ENCODE measurements at places on chromosomes 3 and 15.

DNA sequence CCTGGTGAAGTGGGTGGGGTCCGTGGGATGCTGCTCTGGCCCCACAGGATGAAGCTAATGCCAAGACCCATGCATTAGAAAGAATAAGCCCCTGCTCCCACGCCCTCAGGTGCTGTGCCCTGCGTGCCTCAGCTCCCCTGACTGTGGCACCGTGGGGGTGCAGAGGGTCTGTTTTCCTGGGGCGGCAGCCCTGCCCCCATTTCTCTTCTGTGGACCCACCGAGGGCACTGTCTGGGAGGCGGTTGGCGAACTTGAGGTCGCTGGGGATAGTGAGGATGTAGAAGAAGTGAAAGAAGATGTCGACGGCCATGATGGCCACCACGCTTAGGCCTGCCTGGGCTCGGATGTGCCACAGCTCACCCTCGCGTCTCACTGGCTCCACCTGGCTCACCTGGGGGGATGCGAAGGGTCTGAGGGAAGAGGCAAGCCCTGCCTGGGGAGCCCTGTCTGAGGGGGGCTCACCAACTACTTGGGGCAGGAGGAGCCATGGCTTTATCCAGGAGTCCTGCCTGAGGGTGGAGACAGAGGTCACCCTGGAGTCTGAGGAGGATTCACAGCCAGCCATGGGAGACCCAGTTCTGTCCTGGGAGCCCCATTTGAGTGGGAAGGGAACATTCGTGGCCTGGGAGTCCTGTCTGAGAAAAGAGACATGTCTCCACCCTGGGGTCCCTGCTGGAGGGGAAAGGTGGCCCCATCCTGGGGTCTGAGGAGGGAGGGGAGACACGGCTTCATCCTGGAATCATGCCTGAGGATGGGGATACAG, 5.1 kb downstream of the HHATL start:
- DNase-seq, result no peak

DNA sequence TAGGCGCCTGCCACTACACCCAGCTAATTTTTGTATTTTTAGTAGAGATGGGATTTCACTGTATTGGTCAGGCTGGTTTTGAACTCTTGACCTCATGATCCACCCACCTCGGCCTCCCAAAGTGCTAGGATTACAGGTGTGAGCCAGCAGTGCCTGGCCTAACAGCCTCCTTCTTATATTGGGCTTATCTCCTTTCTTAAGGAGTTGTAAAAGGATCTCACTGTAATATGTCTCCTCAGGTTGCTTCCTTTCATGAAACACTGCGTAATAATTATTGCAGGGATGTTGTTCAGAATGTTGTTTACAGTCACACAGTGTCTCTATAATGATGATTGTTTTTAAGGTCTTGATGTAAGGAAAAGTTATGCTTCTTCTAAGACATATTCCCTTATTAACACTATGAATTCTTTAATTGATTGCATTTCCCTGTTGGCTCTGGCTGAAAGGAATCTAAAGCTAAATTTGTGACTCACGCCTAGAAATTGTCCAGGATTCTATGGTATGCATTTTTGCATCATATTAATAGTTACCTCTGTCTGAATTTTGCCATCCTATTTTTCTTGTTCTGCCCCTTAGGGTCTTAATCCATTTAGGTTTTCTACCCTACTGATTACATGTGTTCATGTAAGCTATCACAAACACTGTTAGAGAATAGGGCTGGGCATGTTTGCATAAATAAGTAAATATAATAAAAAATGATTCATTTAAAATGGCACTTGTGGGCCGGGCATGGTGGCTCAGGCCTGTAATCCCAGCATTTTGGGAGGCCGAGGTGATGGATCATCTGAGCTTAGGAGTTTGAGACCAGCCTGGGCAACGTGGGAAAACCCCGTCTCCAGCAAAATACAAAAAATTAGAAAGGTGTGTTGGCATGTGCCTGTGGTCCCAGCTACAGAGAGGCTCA, 24.5 kb upstream of the RNF111 start:
- no peak for DNase-seq

GRCh38 chr3:123780656-123781055, 103.5 kb downstream of the MYLK start:
- DNase-seq, result no peak

DNA sequence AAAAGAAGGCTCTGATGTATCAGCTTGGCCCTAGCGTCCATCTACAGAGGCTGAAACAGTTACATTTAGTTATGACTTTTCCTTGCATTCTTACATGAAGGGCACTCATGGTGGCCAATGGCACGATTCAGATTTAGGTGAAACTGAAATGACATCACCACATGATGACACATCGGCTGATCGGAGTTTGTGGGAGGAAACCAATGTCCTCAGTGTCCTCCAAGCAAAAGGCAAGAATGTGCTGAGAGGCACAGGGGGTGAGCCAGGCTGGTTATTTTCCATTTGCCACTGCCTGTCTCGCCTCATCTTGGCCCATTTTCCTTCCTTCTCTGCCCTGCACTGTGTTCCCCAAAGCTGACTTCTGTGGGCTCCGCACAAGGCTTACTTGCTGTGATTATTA, 34.4 kb downstream of the TARS3 start:
- DNase-seq, result no peak

DNA sequence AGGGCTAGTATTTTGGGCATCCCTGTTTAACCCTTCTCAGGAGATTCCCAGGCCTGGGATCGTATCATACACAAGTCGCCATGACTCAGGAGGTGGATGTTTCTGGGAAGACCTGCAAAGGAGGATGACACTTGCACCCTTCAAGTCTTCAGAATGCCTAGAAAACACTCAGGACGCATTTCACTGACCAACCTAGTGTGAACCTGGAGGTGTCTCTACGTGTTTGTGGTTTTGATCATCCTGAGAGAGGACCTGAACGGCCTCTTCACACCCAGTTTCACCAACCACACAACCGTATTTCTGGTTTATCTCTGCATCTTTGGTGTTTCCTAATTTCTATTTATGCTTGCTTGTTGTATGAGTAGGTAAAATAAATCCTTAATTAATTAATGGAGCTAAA, 2.8 kb upstream of the CLDND1 start:
- DNase-seq, result no peak

- no peak for DNase-seq
Measured at GRCh38 chr3:197802779-197803459, 11.9 kb downstream of the LRCH3 start.

DNA sequence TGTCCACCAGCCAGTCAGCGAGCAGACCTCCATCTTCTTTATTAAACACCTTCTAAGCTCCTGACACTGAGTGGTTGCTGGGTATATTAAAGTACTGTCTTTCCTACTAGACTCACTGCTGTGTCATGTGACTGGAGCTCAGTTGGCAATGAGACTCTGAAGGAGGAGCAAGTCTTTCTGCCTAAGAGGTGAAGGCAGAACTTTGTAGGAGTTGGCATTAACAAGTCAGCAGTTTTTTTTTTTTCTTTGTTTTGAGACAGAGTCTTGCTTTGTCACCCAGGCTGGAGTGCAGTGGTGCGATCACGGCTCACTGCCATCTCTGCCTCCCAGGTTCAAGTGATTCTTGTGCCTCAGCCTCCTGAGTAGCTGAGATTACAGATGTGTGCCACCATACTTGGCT, 62.2 kb downstream of the ABHD5 start:
- no peak for DNase-seq

DNA sequence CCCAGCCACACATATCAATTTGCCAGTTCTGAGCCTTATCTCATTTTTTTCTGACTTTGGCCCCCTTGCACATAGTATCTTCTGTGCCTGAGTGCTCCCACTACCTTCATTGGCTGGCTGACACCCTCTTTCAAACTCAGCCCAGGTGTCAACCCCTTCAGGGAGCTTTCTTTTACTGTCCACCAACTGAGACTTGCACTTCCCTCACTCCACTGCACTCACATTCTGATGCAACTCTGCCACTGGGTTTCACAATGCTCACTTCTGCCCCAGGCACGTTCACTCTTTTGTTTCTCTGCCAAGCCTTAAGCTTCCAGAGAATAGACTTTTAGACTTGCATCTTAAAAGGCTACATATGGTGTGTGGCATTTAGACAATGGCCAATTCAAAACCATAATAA, 101.5 kb upstream of the CBLB start:
- no peak for DNase-seq

- DNase-seq, result peak; percentile 66
Measured at GRCh38 chr15:64845183-64845611, 3.5 kb downstream of the PLEKHO2 start.

DNA sequence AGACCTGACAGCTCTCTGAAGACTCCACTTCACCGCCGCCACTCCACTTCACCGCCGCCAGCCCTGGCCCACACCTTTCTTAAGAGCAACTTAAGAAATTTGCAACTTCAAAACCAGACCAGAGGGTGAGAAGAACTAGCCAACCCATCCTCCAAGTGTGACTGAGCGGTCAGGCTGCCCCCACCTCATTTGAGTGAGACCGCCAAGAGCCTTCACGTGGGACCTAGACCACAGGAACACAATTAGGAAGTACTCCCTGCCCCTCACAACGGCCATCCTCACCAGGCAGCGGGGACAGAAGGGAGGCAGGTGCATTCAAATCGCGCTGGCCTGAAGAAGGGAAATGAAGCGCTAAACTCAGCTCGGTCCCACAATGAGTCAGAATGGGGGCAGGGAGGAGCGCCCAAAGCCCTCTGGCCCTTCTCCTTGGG, 156.8 kb upstream of the BCL6 start:
- DNase-seq, result no peak

DNA sequence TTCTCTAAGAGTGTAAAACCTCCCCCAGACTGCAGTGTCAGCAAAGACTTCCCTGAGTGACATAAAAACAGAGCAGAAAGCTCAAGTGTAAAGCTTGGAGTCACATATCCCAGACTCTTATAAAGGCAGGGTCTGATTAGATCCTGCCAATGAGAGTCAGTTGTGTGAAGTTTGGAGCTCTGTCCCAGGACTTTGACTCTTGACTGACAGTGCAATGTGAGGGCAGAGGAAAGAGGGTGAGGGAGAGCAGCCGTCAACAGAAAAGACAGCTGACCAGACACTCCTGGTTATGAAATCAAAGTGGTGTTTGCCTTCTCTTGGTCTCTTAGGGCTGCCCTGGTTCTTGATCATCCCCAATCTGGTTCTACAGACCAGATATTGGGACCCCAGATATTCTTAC, 393.2 kb downstream of the ERC2 start:
- no peak for DNase-seq

- DNase-seq, result no peak
Measured at GRCh38 chr15:85974348-85974705, 105.3 kb upstream of the AGBL1 start.

DNA sequence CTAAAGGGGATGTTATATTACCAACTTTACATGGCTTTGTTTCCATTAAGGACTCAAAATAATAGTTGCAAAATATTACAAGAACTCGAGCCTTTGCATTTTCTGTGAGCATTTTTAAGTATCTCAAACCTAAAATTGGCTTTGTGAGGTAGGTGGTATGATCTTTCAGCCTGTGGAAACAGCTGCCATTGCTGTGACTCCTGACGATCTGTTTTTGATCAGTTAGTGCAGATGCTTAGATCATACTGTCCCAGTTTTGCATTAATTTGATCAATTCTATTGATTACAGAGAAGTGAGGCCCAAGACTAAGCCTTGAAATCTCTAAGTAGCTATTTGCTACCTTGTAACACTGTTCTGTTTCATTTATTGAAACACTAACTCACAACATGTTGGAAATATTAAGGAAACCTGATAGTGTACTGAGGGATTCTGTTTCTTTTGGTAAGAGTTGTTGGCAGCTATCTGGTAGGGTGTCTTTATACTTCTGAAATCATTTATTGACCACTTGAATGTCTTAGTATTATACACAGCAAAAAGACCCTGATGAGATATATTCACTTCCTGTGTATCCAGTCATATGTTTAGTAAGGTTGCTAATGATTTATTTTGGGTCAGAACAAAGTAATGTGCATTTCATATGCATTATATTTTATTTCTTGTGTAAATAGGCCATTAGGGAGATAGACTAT, 14.8 kb downstream of the SKIL start:
- DNase-seq, result no peak

DNA sequence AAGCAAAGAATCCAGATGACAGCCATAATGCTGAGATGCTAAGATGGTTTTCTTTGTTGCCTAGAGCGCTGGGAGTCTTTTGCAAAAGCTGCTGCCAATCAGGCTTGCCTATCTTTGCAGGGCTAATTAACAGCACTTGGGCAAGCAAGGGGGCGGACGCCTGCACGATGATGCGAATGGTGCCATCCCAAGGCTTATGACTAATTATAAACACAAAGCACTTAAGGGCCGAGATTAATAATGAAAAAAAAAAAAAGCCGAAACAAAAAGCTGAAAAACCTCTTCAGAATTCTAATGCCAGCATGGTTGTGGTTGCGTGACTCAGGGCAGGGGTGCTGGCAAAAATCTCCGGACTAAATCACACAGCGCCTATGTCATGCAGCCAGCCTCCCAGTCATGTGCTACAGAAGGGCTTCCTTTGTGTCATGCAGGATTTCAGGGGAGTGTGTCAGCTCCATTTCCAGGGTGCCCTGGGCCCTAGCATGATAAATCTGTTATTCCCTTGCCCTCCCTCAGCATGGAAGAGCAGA, 185.0 kb upstream of the ANKRD28 start:
- no peak for DNase-seq
